ENCODE measurements at places on chromosomes 16 and 17. TPM values are rescaled to one million over a fixed set of nuclear protein-coding genes. Genes with fewer than 3 reads are reported as not detected.
A peak's percentile ranks its signal among the peaks of the same experiment; 100 is the strongest.

GRCh38 chr17:37662353-37662752 lies 19.1 kb upstream of the DDX52 start:
- DNase-seq = no peak

GRCh38 chr16:8053437-8053836 lies 536.9 kb downstream of the TMEM114 start:
- DNase-seq = no peak

- DNase-seq = peak; percentile 59
These were observed 95.7 kb downstream of the ABCC6 start for GRCh38 chr16:16127469-16128116.

DNA sequence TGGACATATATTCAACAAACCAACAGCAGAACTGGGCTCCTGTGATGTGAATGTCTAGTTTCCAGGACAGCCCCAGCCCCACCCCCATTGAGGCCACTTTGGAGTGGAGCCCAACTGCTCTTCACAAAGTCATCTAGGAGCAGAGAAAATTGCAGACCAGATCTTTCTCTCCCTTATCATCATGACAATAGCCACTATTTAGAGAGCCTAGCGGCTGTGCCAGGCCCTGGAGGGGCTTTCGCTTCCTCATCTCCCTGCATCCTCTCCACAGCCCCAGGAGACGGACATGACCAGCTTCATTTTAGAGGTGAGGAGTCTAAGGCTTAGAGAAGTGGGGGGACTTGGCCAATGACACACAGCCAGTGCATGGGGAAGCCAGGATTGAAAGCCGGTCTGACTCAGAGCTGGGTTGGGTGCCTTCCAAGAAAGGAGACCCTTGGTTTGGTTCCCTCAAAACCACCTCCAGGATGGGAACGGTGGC lies 1.4 kb downstream of the PRSS8 start:
- no peak for DNase-seq

DNA sequence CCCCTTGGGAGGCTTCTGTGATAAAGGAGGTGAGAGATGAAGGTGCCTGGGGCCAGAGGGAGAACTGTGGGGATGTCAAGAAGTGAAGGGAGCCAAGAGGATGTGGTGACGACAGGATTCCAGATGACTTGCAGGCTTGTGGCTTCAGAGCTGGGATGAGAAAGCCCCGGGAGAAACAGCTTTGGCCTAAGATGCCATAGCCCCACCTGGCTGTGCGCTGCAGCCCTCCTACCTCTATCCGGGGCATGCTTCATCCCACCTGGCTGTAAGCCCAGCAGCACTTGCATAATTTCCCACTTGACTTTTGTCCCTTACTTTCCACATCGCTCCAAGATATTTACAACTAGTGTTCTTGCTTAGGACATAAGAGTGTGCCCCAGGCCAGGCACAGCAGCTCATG lies 29.3 kb downstream of the GINS3 start:
- DNase-seq = no peak

GRCh38 chr17:44797802-44798201 lies 32.3 kb downstream of the GJC1 start:
- no peak for DNase-seq

GRCh38 chr17:60311936-60312335 lies 80.0 kb downstream of the USP32 start:
- no peak for DNase-seq

- DNase-seq = no peak
These were observed 1.2 kb downstream of the HYDIN start for GRCh38 chr16:71229344-71229743.

DNA sequence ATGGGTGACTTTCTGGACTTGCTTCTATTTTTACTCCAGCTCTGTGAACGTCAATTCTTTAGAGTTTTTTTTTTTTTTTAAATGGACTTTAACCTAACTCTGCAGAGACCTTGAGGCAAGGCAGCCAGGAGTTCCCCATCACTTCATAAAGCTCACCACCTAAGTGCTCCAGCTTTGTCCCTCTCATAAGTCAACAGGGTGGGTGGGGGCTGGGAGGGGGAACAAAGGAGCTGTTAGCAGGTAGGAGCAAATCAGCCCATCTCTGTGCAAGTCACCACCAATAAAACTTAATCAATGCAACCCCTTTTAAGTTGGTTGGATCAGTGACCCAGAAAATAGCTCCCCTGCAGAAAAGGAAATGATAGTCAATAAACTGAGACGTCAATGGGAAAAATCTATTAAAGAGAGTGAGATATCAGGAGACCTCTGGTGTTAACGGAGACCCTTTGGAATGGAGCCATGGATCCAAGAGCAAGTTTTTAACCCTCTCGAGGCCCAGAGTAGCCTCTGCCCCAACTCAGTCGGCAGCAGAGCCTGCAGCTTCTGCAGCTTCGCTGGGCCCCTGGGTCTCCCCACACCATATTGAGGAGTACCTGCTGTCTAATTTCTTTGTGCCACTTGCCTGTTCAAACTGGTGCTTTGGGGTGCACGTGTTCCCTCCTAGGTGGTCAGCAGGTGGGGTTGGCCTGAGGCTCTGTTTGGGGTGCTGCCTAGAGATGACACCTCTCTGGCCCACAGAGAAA lies 27.6 kb upstream of the ETV4 start:
- DNase-seq = no peak

GRCh38 chr17:8052256-8053252 lies 13.7 kb downstream of the ALOX15B start:
- DNase-seq = no peak

GRCh38 chr17:45346216-45347015 lies 29.6 kb upstream of the MAP3K14 start:
- no peak for DNase-seq

- DNase-seq = peak; percentile 79
These were observed 479 bp downstream of the ITGA3 start for GRCh38 chr17:50056217-50056960.

DNA sequence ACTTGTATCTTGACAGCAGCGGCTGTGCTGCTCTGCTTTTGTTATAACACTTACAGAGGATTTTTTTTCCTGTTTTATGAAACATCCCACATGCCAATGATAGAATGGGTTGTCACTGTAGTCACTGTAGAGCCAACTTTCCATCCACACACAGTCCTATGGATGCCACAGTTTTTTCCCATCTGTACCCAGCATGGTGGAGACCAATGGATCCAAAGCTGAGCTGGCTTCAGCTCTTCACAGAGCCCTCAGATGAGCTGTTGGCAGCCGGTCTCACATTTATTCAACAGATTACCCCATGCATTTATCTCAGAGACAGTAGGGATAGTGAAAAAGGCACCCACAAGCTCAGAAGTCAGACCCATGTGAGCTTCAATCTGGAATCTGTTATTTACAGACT lies 91.4 kb upstream of the CACNG5 start:
- DNase-seq = no peak

DNA sequence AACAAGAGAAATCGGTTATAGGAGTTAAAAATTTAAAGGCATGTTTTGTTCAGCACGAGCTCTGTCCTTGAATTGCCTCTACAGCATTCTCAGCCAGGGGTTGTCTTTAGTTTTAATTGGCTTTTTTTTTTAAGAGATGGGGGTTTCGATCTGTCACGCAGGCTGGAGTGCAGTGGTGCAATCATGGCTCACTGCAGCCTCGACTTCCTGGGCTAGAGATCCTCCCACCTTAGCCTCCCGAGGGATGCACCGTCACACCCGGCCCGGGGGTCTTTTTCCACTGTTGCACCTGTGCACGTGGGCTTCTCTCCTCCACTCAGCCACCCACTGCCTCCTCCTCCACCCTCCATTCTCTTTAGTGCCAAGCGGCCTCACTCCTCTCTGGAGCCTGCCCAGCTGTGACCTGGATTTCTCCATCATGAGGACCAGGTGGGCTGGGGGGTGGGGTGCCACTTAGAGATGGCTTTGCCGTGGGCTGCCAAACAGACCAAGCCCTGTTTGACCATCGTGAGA lies 106.8 kb upstream of the SEC14L1 start:
- no peak for DNase-seq

DNA sequence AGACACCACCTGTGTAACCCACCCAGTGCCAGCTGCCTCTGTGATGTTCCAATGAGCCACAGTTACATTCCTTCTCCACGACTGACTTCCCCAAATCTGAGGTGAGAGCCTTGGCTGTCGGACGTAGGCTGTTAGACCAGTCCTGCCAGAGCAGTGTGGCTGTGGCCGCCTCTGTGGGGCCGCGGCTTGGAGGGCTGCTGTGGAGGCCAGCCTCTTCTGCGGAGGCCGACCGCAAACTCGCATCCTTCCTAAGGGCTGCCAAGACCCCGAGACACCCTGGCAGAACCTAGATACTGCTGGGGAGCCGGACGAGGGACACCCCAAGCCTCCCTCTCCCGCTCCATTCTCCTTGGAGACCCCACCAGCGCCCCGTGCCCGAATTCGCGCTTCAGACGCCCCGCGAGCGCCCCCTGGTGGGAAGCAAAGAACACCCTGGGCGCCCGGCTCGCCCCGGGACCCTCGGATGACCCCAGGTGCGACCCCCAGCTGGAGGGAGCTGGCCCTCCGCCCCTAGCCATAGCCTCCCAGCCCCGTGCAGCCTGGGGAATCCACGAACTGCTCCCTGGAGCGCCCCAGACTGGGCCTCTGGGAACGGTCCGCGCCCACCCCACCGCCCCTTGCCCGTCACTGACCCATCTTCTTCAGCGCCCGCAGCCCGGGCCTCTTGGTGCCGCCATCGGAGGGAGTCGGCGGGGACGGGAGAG lies 547 bp downstream of the PLCD3 start:
- DNase-seq = no peak

GRCh38 chr17:26773189-26774188 lies 520.4 kb upstream of the WSB1 start:
- no peak for DNase-seq

DNA sequence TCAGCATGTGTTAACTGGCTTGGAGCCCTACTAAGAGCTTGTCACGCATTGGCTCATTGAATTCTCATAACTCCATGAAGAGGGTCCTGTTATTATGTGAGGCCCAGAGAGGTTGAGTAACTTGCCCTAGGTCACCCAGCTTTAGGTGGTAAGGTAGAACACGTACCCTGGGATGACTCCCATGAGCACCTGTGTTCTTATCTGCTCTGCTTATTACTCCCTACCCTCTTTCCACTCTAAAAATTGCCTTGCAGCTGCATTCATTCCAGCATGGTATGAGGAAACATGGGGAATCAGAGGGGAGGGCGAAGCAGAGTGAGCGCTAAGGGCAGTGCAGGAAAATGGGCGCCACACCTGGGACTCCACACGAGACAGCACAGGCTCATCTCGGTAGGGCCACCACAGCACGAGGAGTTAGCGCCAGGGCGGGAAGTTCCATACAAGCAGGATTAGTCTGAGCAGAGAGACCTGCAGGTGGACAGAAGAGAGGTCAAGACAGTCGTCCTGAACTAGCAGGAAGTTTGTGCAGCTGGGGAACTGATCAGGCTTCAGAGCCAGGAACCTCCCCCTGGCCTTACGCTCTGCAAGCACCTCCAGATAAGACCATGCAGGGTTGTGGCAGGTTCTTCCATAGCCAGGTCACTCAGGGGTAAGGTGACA lies 10.1 kb downstream of the COPZ2 start:
- DNase-seq = no peak

- DNase-seq = no peak
These were observed 113.6 kb downstream of the SMG6 start for GRCh38 chr17:2190014-2190413.

DNA sequence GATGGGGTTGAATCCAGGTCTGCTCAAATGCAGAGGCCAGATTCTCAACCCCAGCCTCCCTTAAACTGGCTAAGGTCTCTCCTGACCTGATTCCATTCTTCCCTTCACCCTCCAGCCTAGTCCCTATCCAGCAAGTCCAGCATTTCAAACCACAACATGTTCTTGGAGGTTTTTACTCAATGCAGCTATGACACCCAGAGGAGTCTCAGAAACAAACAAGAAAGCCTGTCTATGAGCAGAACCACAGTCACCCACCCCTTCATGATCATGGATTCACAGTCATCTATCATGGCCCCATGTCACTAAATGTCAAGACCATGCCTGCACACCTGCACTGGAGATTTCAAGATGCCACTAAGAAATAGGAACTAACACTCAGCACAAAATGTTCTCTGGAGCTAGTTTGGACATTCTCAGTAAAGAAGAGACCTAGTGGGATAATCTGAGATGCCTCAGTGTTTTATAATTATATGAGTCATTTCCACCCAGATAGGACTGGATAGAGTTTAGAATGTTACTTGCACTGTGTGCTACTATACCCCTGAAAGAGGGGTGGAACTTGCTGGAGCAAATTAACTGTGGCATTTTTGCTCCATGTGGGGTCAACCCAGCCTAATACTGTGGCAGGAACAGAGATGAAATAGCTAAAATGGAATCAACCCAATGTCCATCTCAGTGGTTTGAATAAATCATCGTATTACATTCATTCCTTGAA lies 9.5 kb upstream of the METTL22 start:
- DNase-seq = no peak

DNA sequence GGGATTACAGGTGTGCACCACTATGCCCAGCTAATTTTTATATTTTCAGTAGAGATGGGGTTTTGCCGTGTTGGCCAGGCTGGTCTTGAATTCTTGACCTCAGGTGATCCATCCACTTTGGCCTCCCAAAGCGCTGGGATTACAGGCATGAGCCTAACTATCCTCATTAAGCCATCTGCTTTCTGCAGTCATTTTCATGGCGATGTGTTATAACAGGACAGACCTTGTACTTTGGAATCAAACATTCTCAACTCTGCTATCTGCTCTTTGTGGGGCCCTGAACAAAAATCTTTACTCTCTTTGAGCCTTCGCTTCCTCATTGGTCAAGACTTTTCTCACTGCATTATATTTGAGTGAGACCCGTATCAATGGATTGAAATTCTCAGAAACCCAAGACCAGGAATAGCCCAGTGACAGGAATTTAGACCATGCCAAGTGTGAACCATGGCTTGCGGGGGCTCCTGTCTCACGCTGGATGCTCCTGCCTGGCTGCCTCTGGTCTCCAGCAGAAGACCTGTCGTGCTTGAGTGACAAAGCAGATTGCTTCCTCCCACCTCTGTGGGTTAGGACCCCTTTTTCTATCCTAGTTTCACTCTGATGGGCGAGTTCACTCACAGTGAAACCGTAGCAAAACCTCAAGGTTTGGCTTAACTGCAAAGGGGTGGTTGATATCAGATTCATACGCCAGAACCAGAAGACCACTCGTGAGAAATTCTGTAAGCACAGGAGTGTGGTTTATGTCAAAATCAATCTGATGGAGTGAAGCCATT lies 519.1 kb downstream of the MAF start:
- DNase-seq = no peak

GRCh38 chr17:34771891-34772290 lies 189.4 kb downstream of the CCT6B start:
- DNase-seq = no peak

- DNase-seq = no peak
These were observed 9.4 kb downstream of the WNT3 start for GRCh38 chr17:46809110-46809571.

The CYGB gene
- 16.4 TPM for polyA plus RNA-seq

The PCGF2 gene
- 77.2 TPM for polyA plus RNA-seq

The CES5A gene
- polyA plus RNA-seq = 0.13 TPM

The KRT36 gene
- not detected for polyA plus RNA-seq

The GP1BA gene
- 2.7 TPM for polyA plus RNA-seq

The SLC35G6 gene
- 0.52 TPM for polyA plus RNA-seq

The BORCS6 gene
- 4.4 TPM for polyA plus RNA-seq
